ENCODE measurements at places on chromosomes 7 and 10. TPM values are rescaled to one million over a fixed set of nuclear protein-coding genes. Genes with fewer than 3 reads are reported as not detected.

The CYP2C9 gene
- not detected for total RNA-seq

The TAS2R16 gene
- not detected for total RNA-seq

The NXPH1 gene
- total RNA-seq, result not detected

The NPSR1 gene
- total RNA-seq, result not detected

The TRIM50 gene
- not detected for total RNA-seq

The CXCL12 gene
- total RNA-seq, result 156 TPM

The GNAI1 gene
- total RNA-seq, result 328 TPM

The OR6B1 gene
- not detected for total RNA-seq

The SLC26A3 gene
- not detected for total RNA-seq

The CYP26C1 gene
- total RNA-seq, result not detected

The GJD4 gene
- not detected for total RNA-seq

The ANKMY2 gene
- total RNA-seq, result 22.1 TPM

The PNLIP gene
- total RNA-seq, result not detected

The CCDC136 gene
- 3.4 TPM for total RNA-seq

The FRMPD2 gene
- not detected for total RNA-seq

The PKD2L1 gene
- total RNA-seq, result 1.2 TPM

The TFR2 gene
- 0.88 TPM for total RNA-seq

The ZNF467 gene
- total RNA-seq, result 5.3 TPM

The TMEM225B gene
- total RNA-seq, result 1.2 TPM

The CRHR2 gene
- total RNA-seq, result 1.1 TPM

The OLAH gene
- not detected for total RNA-seq

The KCNH2 gene
- not detected for total RNA-seq
